ENCODE measurements at places on chromosomes 16 and 17.

DNA sequence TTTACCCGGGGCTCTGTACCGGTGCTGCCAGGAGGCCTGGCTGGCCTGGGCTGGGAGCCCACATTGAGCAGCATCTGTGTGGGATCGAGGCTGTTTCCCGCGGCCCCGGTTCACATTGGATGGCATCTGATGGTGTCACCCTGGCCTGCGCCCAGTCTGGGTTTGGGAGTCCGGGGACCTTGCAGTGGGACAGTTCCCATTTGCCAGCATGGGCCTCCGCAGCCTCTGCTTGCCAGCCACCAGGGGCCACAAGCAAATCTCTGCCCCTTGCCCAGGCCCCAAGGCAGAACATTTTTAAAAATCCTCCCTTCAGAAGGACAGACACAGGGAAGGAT, 64.5 kb downstream of the BANP start:
- DNase-seq, result no peak

- DNase-seq, result no peak
These were observed 25.7 kb downstream of the MRC2 start for GRCh38 chr17:62653002-62653825.

DNA sequence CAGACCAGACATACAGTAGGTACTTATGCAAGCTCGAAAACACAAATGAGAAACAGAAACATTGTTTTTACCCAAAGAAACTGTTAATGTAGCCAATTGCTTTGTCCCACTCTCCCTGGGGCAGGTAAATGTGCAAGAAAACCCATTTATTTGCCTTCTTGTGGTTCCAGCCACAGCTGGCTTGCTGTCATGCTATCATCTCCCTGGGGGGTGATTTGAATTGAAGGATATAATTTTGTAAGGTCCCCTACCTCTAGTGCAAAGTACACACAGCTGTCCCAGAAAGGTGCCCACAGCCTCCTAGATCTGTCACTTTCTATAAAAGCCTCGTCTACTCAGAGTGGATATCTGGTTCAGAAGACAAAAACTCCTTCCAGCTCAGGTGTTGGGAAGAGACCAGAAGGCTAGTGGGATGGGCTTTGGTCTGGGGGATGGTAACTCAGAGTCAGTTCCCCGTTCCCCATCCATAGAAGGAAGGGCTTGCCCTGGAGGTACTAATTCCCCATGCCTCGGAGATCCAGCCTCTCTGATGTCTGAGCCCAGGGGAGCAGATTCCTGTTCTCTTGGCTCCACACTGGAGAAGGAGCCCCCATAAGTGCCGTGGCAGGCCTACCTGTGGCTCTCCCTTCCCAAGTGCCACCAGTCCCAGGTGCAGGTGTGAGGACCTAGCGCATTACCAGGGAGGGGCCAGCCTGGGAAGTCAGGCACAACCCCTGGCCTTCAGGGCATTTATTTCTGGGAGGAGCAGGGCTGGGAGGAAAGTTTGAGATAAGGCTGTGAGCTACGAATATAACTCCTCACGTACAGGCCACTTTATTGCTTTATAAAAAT, 2.4 kb upstream of the PRR15L start:
- no peak for DNase-seq

DNA sequence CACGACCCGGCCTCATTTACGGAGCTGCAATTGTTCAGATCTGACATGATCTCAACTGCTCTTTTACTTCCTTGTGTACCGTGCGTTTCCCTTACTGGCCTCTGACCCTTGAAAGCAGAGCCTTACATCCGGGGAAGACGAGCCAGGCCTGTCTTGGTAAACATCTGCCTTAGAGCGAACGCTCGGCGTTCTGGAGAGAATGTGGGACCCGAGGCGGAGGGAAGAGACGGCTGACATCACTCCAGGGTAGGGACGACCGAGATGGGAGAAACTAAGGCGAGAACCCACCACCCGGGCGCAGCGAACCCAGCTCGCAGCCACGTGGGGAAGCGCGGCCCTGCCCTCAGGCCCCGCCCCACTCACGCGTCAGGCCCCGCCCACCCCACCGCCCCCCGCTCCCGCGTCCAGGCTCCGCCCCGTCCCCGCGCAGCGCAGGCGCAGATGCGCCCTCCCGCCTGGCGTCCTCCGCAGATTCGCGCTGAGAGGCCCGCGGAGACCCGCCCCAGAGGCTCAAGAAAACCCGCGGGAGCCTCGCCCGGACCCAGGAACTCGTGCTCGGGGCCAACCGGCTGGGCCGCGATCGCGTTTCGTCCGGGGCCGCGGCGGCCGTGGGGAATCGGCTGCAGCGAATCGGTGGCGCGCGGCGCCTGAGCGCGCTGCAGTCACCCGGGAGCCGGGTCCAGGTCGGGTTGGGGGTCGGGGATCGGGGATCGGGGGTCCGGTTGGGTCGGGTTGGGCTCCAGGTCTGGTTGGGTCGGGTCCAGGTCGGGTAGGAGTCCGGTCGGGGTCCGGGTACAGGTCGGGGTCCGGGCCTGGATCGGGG, at the start of gene TELO2:
TSS of gene TELO2 (plus strand) at position 438 of the 823 bp plus-strand sequence. CDS start 922 bp downstream, outside the sequence.
- DNase-seq, result peak; percentile 23

DNA sequence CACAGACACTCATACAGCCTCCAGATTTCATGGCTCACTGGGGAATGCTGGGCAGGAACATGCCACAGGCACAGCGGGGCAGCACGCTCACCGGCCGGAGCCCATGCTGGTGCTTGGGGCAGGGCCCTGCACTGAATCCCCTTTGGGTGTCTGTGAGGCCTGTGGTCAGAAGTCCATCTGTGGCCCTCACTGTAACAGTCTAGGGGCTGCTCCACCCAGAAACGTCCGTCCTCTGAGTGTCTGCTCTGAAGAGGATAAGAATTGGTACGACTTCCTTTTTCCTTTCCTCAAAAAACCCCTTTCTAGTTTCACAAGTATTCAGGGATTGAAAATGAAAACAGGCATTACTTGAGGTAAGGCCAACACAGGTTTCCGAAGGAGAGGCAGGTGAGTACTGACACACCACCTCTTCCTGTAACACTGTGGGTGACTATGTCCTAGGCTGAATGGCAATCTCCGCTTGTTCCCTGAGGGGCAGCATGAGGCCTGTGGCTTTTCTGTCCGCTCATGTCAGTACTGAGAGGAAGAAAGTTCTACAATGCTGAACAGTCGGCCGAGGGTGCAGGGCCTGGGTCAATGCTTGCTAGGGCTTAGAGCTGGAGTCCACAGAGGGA, 42.5 kb downstream of the TMEM11 start:
- DNase-seq, result no peak

DNA sequence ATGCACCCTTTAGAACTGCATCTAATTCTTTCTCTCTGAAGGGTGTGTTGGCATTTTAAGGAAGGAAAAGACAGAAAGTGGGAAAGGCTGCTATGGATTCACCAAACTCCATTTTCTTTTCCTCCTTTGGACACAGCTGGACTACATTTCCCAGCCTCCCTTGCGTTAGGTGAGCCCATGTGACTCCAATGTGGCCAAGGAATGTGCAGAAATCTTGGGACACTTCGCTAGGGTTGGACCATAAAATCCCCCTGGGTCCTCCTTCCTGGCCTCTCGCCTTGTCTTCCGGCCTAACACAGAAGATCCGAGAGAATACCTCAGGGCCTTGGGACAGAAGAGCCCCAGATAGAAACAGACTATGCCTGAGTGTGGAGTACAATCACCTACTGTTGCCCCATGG, 56.3 kb downstream of the ABCC12 start:
- no peak for DNase-seq

DNA sequence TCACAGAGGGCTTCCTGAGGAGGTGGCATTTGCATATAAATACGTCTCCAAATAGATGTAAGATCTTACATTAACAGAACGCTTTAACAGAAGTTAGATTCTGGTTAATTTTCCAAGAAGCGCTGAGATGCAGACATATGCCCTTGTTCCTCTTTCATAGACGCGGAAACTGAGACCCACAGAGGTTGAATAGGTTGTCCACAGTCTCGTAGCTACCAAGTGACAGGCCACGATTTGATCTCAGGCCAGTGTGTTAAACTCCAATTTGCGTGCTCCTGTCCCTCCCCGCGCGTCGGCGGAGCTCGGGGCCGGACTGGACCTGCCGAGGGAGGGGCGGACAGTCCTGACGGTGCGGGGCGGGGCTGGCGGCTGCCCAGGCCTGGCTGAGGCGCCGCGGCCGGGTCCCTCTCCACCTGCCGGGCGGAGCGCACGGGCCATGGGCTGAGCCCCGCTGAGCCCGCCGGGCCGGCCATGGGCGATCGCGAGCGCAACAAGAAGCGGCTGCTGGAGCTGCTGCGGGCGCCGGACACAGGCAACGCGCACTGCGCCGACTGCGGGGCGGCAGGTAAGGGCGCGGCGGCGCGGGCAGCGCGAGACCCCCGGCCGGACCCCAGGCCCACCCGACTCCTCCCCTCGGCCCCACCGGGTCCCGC, at the start of gene ADAP2:
TSS of gene ADAP2 (plus strand) at position 402 of the 653 bp plus-strand sequence. CDS start at position 472, 70 bp downstream.
- DNase-seq, result no peak

GRCh38 chr17:40556198-40556661, 9.0 kb downstream of the CCR7 start:
- DNase-seq, result no peak

- DNase-seq, result no peak
These were observed 18.9 kb downstream of the CYB5D2 start for GRCh38 chr17:4161967-4162305.

GRCh38 chr16:24974859-24975258, 40.3 kb downstream of the ARHGAP17 start:
- DNase-seq, result no peak

- no peak for DNase-seq
These were observed 6.0 kb upstream of the NT5M start for GRCh38 chr17:17297217-17297616.

GRCh38 chr17:7987112-7987893, 15.1 kb upstream of the GUCY2D start:
- DNase-seq, result no peak

- DNase-seq, result no peak
These were observed 13.1 kb downstream of the CYB5D2 start for GRCh38 chr17:4155980-4156620.

DNA sequence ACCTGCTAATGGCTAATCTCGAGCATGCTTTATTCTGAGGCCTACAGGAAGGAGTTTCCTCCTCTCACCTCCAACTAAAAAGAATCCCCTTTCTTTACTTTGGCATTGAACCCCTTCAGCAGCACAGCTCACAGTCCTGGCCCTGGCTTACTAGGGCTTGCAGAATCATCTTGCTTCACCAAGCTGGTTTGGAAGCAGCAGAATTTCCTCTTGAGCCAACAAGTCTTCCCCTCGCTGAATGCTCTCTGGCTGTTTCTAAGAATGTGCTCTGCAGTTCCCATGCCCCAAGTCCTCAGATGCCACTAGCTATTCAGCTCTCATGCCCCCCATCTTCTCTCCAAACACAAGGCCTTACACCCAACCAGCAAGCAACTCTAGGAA, 271.2 kb downstream of the NTN1 start:
- DNase-seq, result no peak

DNA sequence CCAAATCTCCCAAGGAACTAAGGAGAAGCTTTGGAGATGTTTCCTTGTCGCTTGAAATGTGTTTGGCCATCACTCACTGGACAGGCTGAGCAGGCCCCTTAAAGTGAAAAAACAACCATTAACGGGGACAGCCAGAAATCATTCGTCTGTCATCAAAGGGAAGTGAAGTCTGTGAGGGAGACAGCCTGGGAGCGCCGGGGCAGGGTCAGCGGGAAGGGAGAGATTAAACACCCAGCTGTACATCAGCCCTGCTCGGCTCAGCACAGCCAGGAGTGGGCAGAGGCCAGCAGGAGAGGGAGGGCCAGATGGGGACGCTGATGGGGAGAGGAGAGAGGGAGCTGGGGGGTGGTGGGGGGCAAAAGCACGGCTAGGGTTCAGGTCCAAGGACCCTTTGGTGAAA, 105.1 kb downstream of the SDK2 start:
- no peak for DNase-seq

- no peak for DNase-seq
These were observed 1.7 kb downstream of the SLC52A1 start for GRCh38 chr17:5033352-5034015.

GRCh38 chr16:30380803-30381208, 1.6 kb downstream of the SEPTIN1 start:
- no peak for DNase-seq

DNA sequence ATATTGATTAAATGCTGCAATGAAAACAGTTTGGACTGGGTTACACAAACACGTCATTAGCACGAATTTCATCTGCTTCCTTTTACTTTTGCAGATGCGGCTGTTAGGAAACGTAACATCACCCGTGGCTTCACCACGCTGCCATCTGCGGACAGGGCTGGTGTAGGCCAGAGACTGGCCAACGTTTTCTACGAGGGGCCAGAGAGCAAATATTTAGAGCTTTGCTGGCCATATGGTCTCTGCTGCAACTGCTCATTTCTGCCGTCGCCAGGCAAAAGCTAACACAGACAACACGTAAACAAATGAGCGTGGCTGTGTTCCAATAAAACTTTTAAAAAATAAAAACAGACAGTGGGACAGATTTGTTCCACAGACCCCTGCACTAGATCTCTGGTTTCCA, 96.6 kb downstream of the ENGASE start:
- no peak for DNase-seq

DNA sequence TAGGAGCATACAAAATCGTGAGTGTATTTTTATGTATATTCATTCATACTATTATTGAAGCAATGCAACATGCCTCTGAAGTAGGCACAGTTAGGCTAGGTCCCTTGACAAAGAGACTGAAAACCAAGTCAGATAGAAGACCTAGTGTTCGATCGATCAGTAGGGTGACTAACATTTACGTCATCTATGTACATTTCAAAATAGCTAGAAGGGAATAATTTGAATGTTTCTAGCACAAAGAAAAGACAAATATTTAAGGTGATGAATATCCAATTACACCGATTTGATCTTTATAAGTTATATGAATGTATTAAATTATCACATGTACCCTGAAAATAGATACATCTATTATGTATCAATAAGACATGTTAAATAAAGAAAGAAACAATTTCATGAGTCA, 610.1 kb downstream of the TOX3 start:
- DNase-seq, result no peak

DNA sequence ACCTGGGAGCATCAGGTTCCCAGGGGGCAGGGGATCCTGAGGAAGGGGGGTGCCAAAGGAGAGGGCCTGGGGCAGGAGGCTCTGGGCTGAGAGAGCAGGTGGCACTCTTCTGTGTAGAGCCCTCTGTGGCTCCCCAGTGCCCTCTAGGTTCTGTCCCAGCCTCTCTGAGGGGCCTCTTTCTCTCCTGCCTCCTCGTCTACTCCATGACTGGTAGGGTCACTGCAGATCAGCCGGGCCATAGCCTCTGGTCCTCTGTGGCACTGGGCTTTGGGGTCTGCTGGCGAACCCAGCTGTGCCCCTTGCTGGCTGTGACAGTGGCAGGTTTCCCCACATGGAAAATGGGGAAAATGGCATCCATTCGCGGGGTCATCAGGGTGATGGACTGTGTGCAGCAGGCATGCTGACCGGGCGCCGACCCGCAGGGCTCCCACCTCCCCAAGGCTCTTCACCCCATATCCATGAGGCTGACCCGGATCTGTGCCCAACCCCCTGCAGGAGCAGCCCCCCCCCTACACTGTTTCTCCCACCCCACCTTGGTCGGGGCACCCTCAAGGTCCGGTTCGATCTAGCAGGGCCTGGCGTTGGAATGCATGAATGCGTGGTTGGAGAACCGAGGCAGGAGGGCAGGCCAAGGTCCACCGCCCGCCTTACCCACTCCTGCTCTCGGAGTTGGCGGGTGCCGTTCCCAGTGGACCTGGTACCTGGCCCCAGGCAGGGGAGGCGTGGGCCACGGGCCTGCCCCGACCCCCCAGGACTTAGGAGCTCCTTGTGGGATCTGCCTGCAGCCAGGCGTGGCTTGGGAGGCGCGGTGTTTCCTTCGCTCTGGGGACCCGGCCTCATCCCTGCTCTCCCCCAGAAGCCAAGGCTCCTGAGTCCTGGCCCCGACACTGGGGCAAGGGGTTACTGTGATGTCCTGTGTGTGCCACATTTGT, 6.5 kb downstream of the GLIS2 start:
- DNase-seq, result no peak

Data from AG09319 (cell line).